ENCODE measurements at places on chromosomes 6 and 20. TPM values are rescaled to one million over a fixed set of nuclear protein-coding genes. Genes with fewer than 3 reads are reported as not detected.

- DNase-seq, result no peak
Observed at GRCh38 chr20:44650771-44651433, 597 bp downstream of the ADA start.

- no peak for DNase-seq
Observed at GRCh38 chr6:25418454-25419052, 139.4 kb downstream of the CARMIL1 start.

- DNase-seq, result no peak
Observed at GRCh38 chr6:125939791-125940190, 16.8 kb upstream of the HINT3 start.

GRCh38 chr6:82750556-82750955 is 315.1 kb downstream of the UBE3D start:
- no peak for DNase-seq

DNA sequence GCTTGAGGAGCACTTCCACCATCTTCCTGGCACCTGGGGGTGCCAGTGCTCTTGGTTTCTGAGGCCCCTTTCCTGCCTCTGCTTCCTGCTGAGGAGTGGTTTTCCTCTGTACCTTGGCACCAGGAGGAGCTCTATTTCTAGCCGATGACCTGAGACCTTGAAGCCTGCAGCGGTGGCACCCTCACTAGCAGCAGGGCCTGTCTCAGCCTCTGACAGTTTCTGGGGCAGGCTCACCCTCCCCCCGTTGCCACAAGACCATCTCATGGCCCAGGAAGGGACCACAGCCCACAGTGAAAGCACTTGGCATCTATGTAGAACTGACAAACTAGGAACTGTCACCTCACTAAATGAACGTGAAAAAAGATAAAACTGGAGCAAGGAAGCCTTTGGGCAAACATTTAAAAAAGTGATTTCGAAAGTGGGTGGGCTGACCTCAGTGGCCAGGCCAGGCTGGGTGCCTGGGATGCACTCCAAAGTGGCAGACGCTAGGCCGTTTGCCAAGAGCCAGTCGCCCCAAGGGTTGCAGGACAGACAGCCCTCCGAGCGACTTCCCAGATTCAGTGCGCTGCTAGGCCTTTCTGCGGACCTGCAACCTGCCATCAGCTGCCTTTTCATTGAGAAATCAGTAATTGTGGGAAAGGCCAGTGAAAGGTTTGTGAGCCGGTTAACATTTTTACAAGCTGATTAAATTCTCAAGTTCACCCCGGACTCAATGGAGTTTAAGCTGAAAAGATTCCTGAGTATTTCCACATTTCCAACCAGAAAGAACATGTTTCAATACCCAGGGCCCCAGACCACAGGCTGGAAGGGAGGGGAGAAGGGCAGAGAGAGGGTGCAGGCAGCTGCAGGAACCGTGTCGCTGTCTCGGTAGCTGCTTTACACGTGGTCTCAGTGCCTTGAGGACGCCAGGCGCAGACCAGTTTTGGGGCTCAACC is 303.7 kb downstream of the ESR1 start:
- DNase-seq, result no peak

- no peak for DNase-seq
Observed at GRCh38 chr20:49486064-49486463, 3.6 kb upstream of the KCNB1 start.

DNA sequence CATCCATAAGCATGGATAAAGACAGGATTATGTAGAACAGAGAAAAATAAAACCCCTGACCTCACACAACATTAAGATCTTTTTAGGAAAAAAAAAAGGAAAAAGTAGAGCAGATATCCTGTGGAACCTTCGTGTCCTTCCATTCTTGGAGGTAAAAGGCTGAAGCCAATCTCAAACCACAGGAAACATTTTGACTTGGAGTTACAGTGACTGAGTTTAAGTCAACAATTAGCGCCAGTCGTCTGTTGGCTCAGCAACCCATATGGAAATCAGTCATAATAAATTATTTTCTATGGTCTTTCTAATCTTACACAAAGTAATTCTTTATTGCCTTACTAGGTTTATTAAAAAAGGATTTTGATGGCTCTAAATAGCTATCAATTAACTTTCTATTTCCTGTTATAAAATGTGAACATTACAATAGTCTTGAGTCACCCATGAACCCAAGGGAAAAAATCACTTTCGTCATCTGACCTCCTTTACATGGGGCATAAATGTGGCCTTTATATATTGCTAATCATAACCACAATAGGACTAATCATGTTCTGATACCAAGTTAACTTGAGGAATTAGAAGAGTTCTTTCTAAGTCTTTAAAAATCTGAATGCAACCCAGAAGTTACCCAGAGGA is 592.9 kb downstream of the TFAP2B start:
- no peak for DNase-seq

GRCh38 chr6:6686748-6687601 is 98.5 kb downstream of the LY86 start:
- no peak for DNase-seq

DNA sequence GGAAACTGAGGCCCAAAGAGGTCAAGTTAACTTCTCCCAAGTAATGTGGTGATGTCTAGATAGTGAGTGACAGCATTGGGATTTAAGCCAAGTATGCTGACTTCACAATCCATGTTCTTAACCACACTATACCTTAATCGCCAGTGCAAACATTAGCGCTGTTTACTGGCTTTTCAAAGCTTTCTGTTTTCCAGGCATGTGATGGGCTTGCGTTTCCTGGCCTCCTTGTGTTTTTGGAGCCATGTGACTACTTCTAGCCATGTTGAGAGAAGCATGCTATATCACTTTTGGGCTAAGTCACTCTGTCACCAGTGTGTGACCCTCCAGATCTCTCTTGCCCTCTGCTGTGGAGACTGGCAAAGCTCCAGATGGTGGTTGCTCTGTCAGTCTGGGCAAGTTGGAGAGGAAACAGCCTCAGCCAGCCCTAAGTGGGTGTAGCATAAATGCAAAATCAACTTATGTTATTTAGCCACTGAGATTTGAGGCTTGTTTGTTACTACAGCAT is 76.9 kb downstream of the ANKRD6 start:
- no peak for DNase-seq

DNA sequence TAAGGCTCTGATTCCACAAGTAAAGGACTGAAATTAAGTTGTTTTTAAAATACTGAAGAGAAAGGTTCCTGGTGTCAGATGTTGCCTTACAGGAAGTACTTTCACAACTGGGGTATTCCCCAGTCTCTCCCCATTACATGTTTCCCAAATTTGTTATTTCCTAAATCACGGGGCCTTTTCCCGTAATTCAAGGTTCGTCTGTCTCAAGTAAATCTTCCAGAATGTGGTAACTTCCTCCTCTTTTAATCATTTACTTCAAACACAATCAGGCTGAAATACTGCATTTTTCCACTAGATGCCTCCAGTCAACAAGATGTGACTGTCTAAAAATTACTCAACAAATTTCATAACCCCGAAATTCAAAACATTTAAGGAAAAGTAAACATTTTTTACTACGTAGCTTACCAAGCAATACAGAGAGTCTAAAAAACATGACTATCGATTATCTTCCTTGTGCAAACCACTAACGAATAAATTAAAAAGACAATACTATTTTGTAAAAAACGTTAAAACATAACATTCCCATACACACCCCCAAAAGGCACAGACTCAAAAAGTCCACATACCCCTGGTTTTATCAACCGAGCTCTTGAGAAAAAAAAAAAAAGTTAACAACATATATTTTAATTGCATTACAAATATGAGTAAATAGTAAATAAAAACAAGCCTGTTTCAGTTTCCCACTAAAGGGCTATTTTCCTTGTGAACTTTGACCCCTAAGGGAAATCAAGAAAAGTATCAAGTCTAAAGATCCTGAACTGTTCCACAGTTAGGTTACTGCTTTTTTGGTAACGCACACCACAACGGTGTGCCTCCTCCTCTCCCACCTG is 1.7 kb downstream of the SOD2 start:
- DNase-seq, result peak; percentile 31

GRCh38 chr20:57513199-57513598 is 11.7 kb downstream of the CTCFL start:
- no peak for DNase-seq

GRCh38 chr20:51801122-51801822 is 1.0 kb downstream of the SALL4 start:
- DNase-seq, result no peak

- DNase-seq, result no peak
Observed at GRCh38 chr6:100304575-100304974, 160.1 kb downstream of the SIM1 start.

GRCh38 chr6:137416376-137417109 is 77.7 kb downstream of the OLIG3 start:
- no peak for DNase-seq

GRCh38 chr6:159094444-159095252 is 49.9 kb upstream of the TAGAP start:
- no peak for DNase-seq

DNA sequence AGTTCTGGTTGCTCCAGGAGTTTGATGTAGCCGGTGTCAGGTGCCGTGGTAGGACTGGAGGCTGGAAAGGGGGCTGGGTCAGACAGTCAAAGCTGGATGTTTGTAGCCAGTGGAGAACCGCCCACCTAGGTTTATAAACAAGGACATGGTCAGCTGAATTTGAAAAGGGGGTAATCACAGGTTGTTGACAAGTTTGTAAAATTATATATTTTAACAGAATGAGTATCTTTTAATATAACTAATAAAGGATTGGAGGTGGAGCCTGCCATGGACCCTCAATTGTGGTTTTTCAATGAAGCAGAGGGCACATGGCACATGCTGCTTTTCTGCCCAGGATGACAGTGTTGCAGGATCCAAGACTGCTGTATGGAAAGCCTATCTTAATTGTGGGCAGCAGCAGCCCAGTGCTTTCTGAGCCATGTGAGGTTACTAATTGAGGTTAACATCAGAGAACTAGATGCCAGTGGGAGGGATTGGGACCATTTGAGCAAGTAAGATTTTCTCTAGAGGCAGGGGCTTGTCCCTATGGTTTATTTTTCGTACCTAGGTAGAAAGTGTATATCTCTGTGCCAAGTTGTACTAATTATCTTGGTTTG is 9.7 kb downstream of the HECA start:
- DNase-seq, result no peak

DNA sequence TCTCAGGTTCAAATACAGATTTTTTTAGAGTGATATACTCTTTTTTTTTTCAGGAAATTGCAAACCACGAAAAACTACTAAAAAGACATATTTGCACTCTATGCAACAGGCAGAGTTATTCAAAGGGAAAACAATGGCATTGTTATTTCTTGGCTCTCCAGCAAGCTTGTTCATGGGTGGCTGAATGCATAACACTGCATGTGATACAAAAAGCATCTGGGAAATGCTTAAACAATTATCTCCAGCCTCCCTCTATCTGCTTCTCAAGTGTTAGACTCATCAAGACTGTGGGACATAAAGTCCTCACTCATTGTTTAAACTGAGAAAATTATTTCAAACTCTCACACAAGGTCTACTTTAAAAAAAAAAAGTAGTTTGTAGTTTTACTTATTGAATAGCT is 7.3 kb upstream of the COL12A1 start:
- DNase-seq, result no peak

DNA sequence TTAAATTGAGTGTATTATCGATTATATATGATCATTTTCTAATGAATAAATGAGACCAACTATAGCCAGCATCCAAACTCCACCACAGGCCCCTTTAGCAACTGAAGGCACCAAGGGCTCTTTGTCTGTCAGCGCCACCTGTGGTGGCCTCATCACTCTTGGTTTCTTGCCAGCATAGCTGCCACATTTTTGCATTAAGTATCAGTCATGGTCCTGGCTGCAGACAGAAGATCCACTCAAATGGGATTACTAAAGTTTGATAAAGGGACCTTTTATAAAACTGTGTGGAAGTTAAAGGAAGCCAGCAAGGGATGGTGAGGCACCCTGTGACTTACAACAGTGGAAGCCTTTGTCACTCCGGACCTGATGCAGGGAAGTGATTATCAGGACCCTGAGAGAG is 162.9 kb downstream of the C6orf118 start:
- no peak for DNase-seq

GRCh38 chr6:165847407-165848085 is 184.5 kb upstream of the PDE10A start:
- DNase-seq, result no peak

- DNase-seq, result no peak
Observed at GRCh38 chr20:49276961-49277785, 684 bp downstream of the ZNFX1 start.

DNA sequence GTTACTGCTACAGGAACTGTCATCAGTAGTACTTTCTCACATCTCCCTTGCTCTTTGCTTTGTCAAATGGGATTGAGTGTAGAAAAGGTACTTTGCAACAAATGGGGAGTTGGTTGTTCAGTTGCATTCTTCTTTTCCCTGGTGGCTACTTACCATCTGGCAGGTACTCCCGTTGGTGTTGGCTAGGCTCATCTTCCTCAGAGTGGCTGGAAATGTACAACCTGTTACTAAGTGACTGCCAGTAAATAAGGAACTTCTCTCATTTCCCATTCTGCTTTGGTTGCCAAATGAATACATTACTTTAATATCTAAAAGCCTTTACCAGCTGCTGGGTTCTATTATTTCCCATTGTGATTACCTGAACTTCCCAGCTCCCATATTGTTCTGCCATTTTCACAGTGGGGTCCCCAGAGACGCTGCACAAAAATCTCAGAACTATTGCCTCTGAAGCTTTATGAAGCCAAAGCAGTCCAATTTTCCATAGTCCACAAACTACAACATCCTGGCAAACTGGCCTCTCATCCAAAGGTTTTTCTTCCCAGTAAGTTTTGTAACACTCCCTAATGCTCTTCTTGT is 229.7 kb upstream of the HTR1E start:
- DNase-seq, result no peak

GRCh38 chr6:20939161-20939775 is 405.0 kb downstream of the CDKAL1 start:
- no peak for DNase-seq

- no peak for DNase-seq
Observed at GRCh38 chr6:166760288-166760687, 133.2 kb upstream of the RPS6KA2 start.

DNA sequence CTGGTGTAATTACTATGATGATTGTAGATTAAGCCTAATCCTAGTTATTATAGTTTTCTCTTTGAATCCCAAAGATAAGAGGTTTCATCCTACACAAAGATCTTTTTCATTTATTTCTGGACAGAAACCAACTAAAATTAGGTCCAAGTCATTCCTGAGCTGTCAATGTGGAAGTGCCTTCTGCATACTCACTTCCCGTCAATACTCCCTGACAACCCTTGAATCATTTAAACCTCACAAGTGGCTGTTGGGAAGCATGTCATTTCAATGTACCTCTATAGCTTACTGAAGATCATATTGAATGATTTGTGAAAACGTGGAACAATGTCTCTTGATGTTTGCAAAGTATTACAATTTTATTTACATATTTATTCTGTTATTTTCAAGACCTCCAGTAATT is 274.1 kb downstream of the HACE1 start:
- DNase-seq, result peak; percentile 13

The DEFB124 gene
- 0.33 TPM for total RNA-seq

The CPNE5 gene
- 9.6 TPM for total RNA-seq

The CRIP3 gene
- total RNA-seq, result 5.7 TPM

The SULF2 gene
- 190 TPM for total RNA-seq

The ZC2HC1B gene
- total RNA-seq, result not detected

The RBBP8NL gene
- not detected for total RNA-seq

The MED20 gene
- total RNA-seq, result 21.8 TPM

The SNRPB2 gene
- 89.0 TPM for total RNA-seq

The SNAP91 gene
- 128 TPM for total RNA-seq

The EYS gene
- total RNA-seq, result 3.5 TPM

The MEI4 gene
- 1.6 TPM for total RNA-seq

The GPR63 gene
- 6.0 TPM for total RNA-seq

The PNPLA1 gene
- total RNA-seq, result not detected

The PLN gene
- 6.0 TPM for total RNA-seq

The MAS1 gene
- total RNA-seq, result 0.06 TPM

The USP49 gene
- total RNA-seq, result 6.0 TPM

The PLEKHG1 gene
- 34.4 TPM for total RNA-seq
